DMS53 (cell line): ENCODE measurements at places on chromosomes 11 and 22.
A peak's percentile ranks its signal among the peaks of the same experiment; 100 is the strongest.

DNA sequence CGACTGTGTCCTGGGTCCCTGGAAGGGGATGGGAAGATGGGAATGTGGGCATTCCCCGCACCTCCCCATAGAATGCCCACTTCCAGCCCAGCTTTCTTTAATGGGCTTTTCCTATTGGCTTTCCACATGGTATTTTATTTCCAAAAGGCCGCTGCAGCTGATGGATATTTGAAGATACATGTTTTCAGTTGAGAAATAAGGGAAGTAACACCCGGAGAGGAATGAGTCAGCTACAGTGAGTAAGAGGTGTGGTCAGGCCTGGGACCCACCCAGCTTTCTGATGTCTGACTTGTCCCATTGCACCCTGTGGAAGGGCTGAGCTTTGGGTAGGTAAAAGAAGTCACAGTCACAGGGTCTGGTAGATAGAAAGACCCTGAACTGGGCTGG, 476.9 kb downstream of the MIAT start:
- no peak for DNase-seq

DNA sequence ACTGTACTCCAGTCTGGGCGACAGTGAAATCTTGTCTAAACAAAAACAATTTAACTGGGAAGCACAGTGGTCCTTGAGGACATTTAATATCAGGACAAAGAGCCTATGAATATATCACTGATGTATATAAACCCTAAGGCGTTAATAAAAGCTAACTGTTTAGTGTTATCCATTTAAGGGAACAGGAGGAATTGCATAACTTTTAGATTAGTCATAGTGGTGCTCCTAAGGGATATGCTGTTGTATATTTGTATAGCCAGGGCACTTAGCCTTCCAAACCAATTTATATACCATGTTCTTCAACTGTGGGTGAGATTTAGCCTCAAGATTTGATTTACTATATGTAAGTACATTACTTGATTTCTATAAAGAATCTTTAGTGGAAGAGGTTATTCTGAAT, 3.0 kb upstream of the CHEK1 start:
- peak; percentile 19 for DNase-seq

DNA sequence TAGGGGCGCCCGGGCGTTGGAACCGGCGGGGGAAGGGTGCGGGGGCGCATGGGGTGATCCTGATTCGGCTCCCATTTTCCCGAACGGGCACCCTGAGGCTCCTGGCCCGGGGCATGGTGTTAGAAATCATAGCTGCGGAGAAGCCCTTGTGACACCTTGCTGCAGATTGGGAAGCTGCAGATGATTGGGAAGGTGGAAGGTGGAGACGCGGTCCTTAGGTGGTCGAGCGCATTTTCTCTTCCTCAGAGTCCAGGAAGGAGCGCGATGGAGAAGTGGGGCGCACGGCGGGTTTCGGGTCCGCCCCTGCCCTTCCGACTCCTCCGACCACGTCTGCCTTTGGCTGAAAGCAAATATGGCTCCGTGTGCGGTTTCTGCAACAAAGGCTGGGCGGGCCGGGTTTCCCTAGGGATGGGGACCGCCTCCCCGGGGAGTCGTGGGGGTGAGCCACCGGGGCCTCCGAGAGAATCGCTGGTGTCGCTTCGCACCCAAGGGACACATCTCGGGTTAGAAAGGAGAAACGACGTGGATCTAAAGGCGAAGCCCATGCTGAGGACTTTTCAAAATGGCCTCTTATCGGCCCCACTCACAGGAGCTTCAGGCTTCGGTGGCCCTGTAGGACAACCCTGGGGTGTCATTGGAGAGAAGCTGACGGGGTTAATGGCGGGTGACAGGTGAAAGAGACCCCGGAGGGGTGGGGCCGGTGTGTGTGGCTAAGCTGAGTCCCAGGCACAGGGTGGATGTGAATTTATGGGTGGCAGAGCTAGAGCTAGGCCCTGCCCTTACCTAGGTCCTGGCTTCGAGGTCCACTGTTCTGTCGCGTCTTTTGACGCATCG, 707 bp upstream of the FTH1 start:
- DNase-seq = peak; percentile 76

DNA sequence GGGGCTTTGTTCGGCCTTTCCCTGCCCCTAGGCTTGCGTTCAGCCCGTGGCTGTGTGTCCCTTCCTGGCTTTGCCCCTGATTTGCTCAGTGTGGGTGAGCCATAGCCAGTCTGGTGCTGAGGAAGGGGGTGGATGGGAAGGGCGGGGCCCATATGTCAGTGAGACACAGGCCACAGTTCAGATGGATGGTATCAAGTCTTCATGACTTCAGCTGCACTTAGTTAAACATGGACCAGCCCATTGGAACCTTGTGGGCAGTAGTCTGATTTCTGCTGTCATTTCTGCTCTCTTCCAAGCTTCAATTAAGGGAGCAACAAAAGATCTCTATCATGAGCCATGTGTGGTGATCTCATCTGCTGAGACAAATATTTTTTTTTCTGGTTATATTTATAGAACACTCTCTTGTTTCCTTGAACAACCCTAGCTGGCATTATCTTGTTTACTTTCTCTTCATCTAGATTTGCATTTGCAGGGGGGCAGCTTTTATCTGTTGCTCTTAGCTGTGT, 21.6 kb upstream of the PEX26 start:
- DNase-seq = peak; percentile 81

GRCh38 chr11:28383456-28383855, 275.3 kb downstream of the METTL15 start:
- DNase-seq = no peak
